Motor neuron (in vitro differentiated cells): ENCODE measurements at places on chromosomes 3 and 15. TPM values are rescaled to one million over a fixed set of nuclear protein-coding genes. Genes with fewer than 3 reads are reported as not detected.
A peak's percentile ranks its signal among the peaks of the same experiment; 100 is the strongest.

The SLC4A7 gene
- total RNA-seq = 47.4 and 53.3 TPM in 2 replicates

GRCh38 chr3:28386049-28386448 is 37.4 kb upstream of the AZI2 start:
- no peak for ATAC-seq

The PTH1R gene
- total RNA-seq = 0.76 and 0.88 TPM in 2 replicates

GRCh38 chr3:41673650-41674049 is 288.3 kb downstream of the ULK4 start:
- no peak for ATAC-seq

DNA sequence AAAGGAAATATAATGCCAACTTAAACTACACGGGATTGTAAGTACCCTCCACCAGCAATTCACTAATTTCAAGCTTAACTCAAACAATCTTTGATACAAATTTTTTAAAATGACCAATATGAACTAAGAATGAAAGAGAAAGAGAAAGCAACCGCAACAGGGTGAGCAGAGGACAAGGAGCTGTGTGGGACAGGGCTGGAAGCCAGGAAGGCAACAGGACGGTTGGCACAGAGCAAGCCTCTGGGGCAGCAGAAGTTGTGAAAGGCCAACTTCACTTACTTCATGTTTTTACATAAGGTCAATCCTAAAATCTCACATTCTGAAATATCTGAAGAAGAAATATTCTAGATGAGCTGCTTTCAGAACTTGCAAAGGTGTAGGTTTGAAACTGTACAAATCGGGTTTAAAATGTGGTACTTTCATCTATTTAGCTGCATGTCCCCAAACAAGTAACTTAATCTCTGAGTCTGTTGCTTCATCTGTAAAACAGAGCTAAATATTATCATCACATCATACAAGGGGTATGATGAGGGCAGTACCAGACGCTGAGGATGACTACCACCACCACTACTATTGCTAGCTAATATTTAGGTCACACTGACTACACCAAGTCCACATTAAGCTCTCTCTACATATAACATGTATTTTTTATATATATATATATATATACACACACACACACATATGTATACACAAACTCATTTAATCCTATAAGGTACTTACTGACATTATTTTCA is 101.7 kb downstream of the IGSF11 start:
- peak; percentile 49 for ATAC-seq

The NT5DC2 gene
- 129 and 136 TPM in 2 replicates for total RNA-seq

DNA sequence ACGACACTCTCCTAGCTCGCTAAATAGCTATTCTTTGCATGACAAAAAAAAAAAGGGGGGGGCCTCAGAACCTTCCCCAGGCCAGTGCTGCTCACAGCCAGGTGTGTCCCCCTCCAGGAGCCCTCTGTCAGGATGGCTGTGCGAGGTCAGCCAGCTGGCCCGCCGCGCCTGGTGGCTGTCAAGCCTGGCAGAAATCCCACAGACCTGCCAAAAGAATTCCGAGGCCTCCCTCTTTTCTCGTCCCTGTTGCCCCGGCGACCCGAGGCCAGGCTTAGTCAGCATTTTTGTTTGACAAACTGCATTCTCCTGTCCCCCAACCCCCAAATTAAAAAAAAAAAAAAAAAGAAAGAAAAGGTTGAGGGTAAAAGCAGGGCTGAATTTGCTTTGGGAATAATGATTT is 61.9 kb downstream of the TM4SF4 start:
- ATAC-seq = no peak

GRCh38 chr3:151328298-151328995 is 902 bp downstream of the P2RY13 start:
- ATAC-seq = no peak

- no peak for ATAC-seq
Measured at GRCh38 chr3:125395091-125395490, 20.0 kb upstream of the ZNF148 start.

GRCh38 chr15:59999612-60000112 is 4.4 kb upstream of the FOXB1 start:
- no peak for ATAC-seq

GRCh38 chr15:54374184-54374952 is 396.1 kb downstream of the UNC13C start:
- ATAC-seq = peak; percentile 35

DNA sequence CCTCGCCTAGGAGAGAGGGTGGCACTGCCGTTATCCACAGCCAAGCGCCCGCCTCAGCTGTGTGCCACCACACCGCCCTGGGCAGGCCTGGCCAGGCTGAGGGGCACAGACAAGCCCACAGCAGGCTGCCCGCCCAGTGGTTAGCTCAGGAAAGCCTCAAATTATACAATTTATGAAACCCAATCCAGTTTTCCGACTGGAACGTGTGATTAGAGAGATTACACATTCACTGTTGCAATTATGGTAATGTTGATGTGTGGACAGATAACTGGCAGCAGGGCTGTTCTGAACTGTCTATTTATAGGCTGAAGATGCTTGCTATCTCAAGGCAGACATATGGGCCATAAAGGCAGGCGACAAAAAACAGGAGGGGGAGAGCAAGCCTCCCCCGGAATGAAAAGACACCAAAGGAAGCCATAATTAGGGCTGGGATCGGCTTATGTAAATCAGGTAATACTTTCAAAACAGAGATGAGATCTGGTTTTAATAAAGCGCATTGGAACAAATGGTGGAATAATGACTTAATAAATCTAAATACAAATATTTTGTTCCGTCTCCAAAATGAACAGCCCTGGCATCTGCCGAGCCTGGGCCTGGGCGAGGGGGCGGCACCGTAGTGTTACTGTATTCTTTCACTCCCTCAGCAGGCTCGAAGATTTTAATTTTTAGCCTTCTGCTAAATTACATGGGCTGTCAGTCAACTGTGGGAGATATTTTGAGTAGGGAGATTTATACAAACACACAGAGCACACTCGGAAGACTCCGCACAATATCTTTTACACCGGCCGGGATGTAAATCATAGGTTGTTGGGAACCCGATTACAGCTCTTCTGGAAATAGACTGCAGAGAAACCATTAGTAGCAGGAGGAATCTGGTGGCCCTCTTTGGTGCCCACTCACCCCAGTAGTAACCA is 103.1 kb upstream of the TLE3 start:
- peak; percentile 71 for ATAC-seq

- ATAC-seq = no peak
Measured at GRCh38 chr3:113501597-113501996, 13.4 kb downstream of the SPICE1 start.

- ATAC-seq = no peak
Measured at GRCh38 chr15:77369168-77369567, 50.7 kb downstream of the PEAK1 start.

- no peak for ATAC-seq
Measured at GRCh38 chr3:39779511-39780230, 29.7 kb upstream of the MYRIP start.

The FNDC3B gene
- total RNA-seq = 60.8 and 67.6 TPM in 2 replicates

DNA sequence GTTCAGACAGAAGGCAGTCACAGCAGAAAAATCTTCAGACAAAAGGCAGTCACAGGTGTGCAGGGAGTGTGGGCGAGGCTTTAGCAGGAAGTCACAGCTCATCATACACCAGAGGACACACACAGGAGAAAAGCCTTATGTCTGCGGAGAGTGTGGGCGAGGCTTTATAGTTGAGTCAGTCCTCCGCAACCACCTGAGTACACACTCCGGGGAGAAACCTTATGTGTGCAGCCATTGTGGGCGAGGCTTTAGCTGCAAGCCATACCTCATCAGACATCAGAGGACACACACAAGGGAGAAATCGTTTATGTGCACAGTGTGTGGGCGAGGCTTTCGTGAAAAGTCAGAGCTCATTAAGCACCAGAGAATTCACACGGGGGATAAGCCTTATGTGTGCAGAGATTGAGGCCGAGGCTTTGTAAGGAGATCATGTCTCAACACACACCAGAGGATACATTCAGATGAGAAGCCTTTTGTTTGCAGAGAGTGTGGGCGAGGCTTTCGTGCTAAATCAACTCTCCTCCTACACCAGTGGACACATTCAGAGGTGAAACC is 27.6 kb downstream of the ZNF589 start:
- no peak for ATAC-seq

DNA sequence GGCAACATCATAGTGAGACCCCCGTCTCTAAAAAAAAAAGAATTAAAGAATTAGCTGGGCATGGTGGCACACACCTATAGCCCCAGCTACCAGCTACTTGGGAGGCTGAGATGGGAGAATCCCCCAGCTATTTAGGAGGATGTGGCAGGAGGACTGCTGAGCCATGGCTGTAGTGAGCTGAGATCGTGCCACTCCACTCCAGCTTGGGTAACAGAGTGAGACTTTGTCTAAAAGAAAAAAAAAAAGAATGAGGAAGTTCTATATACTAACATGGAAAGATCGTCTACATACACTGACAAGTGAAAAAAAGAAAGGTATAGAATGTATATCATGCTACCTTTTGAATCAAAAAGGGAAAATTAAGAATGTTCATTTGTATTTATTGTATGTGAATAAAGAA is 83.9 kb upstream of the CDAN1 start:
- ATAC-seq = no peak

DNA sequence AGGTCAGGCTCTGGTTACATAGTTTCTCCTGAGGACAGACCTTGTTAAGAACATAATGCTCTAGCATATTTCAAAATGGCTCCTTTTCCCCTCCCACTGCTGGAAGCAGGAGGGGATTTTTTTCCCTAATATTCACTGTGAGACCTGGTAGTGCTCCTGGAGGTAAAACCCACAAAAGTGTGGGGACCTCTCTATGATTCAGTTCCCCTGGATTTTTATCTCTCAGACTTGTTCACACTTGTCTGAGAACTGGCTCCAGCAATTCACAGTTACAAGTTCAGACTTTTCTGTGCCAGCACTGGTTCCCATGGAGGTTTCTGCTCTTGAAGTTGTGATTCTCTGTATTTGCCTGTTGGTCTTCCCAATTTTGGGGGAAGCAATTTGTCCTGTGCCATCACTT is 36.3 kb upstream of the PCOLCE2 start:
- ATAC-seq = no peak

The MFN1 gene
- 28.7 and 34.0 TPM in 2 replicates for total RNA-seq

The ATP10A gene
- 3.8 and 4.6 TPM in 2 replicates for total RNA-seq

The ETV5 gene
- 3.6 and 4.5 TPM in 2 replicates for total RNA-seq

- no peak for ATAC-seq
Measured at GRCh38 chr15:97023488-97023844, 693.0 kb downstream of the NR2F2 start.

The TTLL13 gene
- 0.43 and 0.58 TPM in 2 replicates for total RNA-seq

- no peak for ATAC-seq
Measured at GRCh38 chr15:39145854-39146625, 434.8 kb upstream of the THBS1 start.

The RASGRF1 gene
- total RNA-seq = 0.05 and 0.46 TPM in 2 replicates
